Right kidney (tissue), 9 donors: ENCODE measurements at places on chromosomes 12 and 14.
A peak's percentile ranks its signal among the peaks of the same experiment; 100 is the strongest.

DNA sequence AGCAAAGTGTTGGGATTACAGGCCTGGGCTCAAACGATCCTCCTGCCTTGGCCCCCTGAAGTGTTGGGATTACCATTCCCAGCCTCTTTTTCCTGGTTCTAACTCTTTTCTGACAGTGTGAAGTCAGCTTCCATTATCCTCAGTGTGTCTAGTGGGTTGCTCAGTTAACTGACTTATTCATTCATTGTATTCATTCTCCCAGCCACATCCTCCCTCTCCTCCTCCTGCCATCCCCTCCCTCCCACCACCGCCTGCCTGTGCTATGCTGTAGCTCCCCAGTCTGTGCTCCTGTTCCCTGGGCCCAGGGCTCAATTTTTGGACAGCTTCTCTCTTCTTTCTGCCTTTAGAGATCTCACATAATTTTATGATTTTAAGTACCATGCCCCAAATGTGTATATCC is 19.4 kb downstream of the ATP6V0A2 start:
- DNase-seq, result no peak

GRCh38 chr14:99199846-99200653 is 71.9 kb downstream of the BCL11B start:
- no peak for DNase-seq

- DNase-seq, result no peak
Measured at GRCh38 chr14:63962906-63963305, 110.1 kb downstream of the SYNE2 start.

DNA sequence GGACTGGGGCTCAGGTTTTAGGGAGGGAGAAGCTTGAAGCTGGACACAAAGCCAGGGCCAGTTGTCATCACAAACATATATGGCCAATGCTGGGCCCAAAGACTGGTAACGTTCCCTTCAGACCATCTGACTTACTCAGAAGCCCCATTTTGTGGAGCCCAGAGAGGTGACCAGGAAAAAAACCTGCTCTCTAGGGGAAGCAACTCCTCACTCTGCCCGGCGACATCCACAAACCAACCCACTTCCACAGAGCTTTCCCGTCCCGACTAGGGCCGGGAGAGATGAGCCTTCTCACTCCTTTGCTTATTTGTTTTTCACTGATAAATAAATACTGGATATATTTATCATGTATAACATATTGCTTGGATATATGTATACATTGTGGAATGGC is 180.9 kb upstream of the RTL1 start:
- no peak for DNase-seq

- peak; percentile 16 for DNase-seq
Measured at GRCh38 chr12:111642681-111643426, 42.9 kb downstream of the BRAP start.

DNA sequence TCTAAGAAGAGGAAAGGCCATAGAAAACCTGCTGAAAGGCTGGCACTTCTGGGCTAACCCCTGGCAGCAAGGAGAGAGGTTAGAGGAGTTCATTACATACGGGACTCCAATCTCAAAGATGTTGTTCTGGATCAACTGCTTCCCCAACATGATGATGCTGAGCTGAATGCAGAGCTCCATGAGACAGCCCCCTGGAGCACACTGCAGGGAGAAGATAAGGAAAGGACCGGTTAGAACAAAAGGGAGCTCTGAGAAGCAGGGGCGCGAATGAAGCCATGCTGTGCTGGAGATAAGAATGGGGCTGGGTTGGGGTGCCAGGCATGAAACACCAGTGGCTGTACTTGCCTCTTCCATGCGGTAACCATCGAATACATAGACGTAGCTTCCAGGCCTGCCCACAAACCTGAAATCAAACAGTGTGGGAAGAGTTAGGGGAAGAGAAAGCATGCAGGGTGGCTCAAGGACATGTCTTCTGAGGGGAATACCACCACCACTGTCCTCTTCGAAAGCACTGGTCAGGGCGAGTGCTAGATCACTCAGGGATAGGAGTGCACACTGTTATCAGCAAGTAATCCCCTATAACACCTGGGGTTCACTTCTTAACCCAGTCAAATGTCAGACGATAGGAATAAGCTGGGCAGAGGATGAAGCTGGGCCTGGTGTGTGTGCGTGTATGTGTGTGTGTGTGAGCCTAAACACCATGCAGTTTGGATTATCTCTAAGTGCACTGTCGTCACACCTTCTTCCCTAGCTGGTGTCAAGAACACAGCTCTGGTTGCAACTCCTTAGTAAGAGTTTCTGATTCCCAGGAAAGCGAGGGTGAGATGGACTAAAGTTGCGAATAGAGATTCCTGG is 180.9 kb downstream of the NTF3 start:
- no peak for DNase-seq

DNA sequence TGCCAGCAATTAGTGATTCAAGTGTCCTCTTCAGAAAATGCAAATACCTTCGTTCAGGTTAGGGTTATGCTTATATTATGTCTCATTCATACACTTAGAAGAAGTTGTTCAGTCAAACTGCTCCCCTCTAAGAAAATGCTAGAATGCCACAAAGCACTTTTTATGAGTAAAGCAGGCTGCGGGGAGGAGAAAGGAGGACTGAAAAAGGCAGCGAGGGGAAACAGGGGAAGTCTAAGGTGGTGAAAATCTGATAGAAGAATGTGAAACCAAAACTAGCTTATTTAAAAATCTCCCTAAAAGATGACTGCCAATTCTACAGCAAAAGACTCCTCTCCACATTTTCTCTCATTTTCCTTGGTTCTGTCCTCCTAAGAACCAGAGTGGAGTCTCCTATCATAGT is 70.1 kb downstream of the PRKD1 start:
- no peak for DNase-seq
